Airway epithelial cell (primary cell): ENCODE measurements at places on chromosomes 16 and 17. TPM values are rescaled to one million over a fixed set of nuclear protein-coding genes. Genes with fewer than 3 reads are reported as not detected.

KRT33B gene
- total RNA-seq: not detected in 2 replicates

LITAFD gene
- not detected in 2 replicates for total RNA-seq

NAGLU gene
- 19.6 and 25.0 TPM in 2 replicates for total RNA-seq

RUNDC3A gene
- total RNA-seq: 0.92 and 4.3 TPM in 2 replicates

SHISA6 gene
- total RNA-seq: not detected in 2 replicates
